Activated CD8-positive, alpha-beta T cell treated with anti-CD3 and anti-CD28 coated beads, Interleukin-2, amount 10 ng/mL, durations not matched to agents 7 days and 5 days (primary cell): ENCODE measurements at places on chromosomes 7 and 10. TPM values are rescaled to one million over a fixed set of nuclear protein-coding genes. Genes with fewer than 3 reads are reported as not detected.

Gene TRIM74
- total RNA-seq = 1.7 TPM

Gene PLXDC2
- 0.05 TPM for total RNA-seq

Gene SLC16A9
- total RNA-seq = 0.08 TPM

Gene FAM53B
- total RNA-seq = 21.8 TPM

Gene VAX1
- total RNA-seq = not detected
